ENCODE measurements at places on chromosomes 16 and 17. TPM values are rescaled to one million over a fixed set of nuclear protein-coding genes. Genes with fewer than 3 reads are reported as not detected.

The EPOP gene
- total RNA-seq = 1.8 TPM

The KRTAP2-1 gene
- total RNA-seq = not detected

The GINS2 gene
- total RNA-seq = 27.0 TPM

The CDRT4 gene
- not detected for total RNA-seq

The HES7 gene
- 0.94 TPM for total RNA-seq

The TNS4 gene
- total RNA-seq = not detected

The DCTN5 gene
- 63.4 TPM for total RNA-seq

The ANKS3 gene
- 15.8 TPM for total RNA-seq

The CBX8 gene
- total RNA-seq = 7.3 TPM

The NTN1 gene
- not detected for total RNA-seq

The MT3 gene
- total RNA-seq = not detected

The ITGB3 gene
- 3.1 TPM for total RNA-seq

The CD79B gene
- 0.27 TPM for total RNA-seq

The SNX20 gene
- total RNA-seq = not detected

The SLC46A1 gene
- 6.8 TPM for total RNA-seq

The OR1F1 gene
- not detected for total RNA-seq

The MAF gene
- total RNA-seq = 0.39 TPM

The SLFN11 gene
- 82.0 TPM for total RNA-seq

The NKD1 gene
- 1.0 TPM for total RNA-seq

The CHST5 gene
- not detected for total RNA-seq

The HIC1 gene
- 3.7 TPM for total RNA-seq

Measured in M059J (cell line).